Upper lobe of left lung (tissue), 6 donors: ENCODE measurements at places on chromosomes 6 and 20. TPM values are rescaled to one million over a fixed set of nuclear protein-coding genes. Genes with fewer than 3 reads are reported as not detected.

GJA1 gene
- total RNA-seq: 77.5 TPM

AVP gene
- not detected for total RNA-seq

FIG4 gene
- 13.7 TPM for total RNA-seq

TUBB2B gene
- total RNA-seq: 1.7 TPM

C6orf118 gene
- total RNA-seq: 18.9 TPM

DNA sequence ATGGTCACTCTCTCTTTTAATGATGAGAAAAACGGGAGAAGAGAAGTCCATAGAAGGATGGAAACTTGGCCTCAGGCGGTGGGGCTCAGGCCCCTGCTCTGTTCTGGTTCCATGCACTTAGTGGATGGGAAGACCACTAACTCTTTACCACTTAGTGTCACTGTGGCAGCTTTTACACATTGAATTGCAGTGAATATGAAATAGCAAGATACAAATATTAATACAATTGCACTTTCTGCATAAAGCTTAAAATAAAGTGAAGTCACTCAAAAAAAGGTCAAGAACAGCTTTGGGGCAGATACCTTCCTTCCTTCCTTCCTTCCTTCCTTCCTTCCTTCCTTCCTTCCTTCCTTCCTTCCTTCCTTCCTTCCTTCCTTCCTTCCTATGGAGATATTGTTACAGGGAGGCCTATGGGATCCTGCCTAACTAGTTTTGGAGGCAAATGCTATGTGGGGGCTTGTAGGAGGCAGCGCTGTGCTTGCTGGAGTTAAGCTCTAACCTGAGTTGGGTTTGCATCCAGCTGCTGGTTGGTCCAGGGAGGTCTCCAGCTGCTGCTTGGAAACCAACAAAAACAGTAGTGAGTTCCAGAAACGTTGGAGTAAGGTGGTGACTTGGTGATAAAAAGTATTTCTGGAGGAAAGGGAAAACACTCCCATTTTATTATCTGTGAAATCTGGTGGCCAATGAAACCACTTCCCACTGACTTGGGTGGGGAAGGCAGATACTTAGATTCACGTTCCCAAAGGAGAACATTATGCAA, 62.3 kb upstream of the NKX2-2 start:
- no peak for DNase-seq

- no peak for DNase-seq
Measured at GRCh38 chr20:58877050-58877975, 24.8 kb downstream of the GNAS start.

GRCh38 chr6:29466241-29466640, 9.3 kb downstream of the OR2H1 start:
- DNase-seq: no peak

GRCh38 chr20:44033873-44034272, 119.2 kb downstream of the TOX2 start:
- DNase-seq: no peak

DNA sequence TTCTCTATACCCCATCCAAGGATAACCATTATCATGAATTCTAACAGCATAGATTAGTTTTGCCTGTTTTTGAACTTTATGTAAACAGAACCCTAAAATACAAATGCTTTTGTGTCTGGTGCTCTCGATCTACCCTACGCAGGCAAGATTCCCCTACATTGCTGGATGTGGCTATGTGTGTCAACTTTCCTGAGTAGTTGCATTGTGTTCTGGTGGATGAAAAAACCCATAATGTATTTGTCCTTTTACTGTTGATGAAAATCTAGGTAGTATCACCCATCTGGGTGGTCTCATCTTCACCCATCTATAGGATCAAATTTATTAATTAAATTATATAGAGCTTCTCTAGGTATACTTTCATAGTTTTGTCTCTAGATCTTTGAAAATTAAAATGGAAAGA, 211.7 kb downstream of the ANKRD60 start:
- DNase-seq: no peak

GRCh38 chr6:140032189-140032588, 657.7 kb upstream of the CITED2 start:
- DNase-seq: no peak

- DNase-seq: no peak
Measured at GRCh38 chr6:4084444-4085331, 5.8 kb upstream of the FAM217A start.

- no peak for DNase-seq
Measured at GRCh38 chr20:43434565-43434964, 23.1 kb upstream of the SRSF6 start.

GRCh38 chr6:40312213-40313015, 274.8 kb downstream of the LRFN2 start:
- no peak for DNase-seq

GRCh38 chr6:144952456-144953240, 667.5 kb downstream of the UTRN start:
- DNase-seq: no peak
